ENCODE measurements at places on chromosomes 7 and 10. TPM values are rescaled to one million over a fixed set of nuclear protein-coding genes. Genes with fewer than 3 reads are reported as not detected.

GRCh38 chr7:96449094-96449493 lies 127.2 kb upstream of the SLC25A13 start:
- H3K4me1 ChIP-seq, result no peaks in the 10 kb centered on the region
- no peaks in the 10 kb centered on the region for H3K36me3 ChIP-seq
- H3K27ac ChIP-seq, result no peak overlapping the region
- H3K4me3 ChIP-seq, result no peak overlapping the region

DNA sequence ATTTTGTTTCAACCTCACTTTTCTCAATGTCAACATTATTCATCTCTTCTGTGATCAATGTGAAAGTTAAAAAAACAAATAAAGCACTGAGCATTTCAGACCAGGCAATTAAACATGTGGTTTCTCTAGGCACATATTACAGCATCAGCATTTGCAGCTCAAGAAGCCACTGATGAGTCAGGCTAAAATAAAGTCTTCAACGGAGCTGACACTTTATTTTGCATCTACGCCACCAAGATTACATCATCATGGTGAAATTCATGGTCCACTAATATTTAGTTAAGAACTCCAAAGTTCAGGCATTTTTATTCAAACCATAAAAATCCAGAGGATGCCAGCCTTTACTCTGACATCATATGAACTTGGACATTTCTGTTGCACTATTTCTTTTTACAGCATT lies 33.0 kb downstream of the MAGI2 start:
- H3K4me1 ChIP-seq, result no peaks in the 10 kb centered on the region
- no peak for DNase-seq
- no peak overlapping the region for H3K4me3 ChIP-seq
- no peaks in the 10 kb centered on the region for H3K27me3 ChIP-seq

DNA sequence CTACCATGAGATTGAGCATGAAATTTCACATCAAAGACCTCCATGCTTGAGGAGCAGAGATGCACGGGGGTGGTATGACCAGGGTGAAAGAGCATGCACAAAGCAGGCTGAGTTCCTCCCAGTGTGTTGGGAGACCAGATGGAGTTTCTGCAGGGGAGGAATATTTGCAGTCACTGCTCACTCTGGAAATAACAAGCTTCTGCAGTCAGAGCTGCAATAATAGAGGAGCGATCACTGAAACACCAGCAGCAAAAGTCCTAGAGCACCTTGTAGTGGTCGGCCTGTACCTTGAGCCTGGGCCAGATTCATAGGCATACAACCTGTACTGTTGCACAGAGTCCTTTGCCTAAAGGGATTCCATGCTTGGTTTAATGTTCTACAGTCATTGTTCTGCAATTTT lies 184.5 kb upstream of the SP8 start:
- H3K4me1 ChIP-seq, result no peaks in the 10 kb centered on the region
- DNase-seq, result no peak
- no peaks in the 10 kb centered on the region for H3K36me3 ChIP-seq
- H3K4me3 ChIP-seq, result no peak overlapping the region
- H3K27me3 ChIP-seq, result no peaks in the 10 kb centered on the region
- H3K27ac ChIP-seq, result no peak overlapping the region

Gene PALD1
- 2.8 TPM for total RNA-seq

Gene CARD11
- 0.39 TPM for total RNA-seq

- no peaks in the 10 kb centered on the region for H3K27me3 ChIP-seq
- H3K27ac ChIP-seq, result no peak overlapping the region
- no peak overlapping the region for H3K4me3 ChIP-seq
- H3K36me3 ChIP-seq, result no peaks in the 10 kb centered on the region
- DNase-seq, result no peak
These were observed 1077.3 kb downstream of the KCNMA1 start for GRCh38 chr10:76560338-76560737.

- H3K27ac ChIP-seq, result no peak overlapping the region
- DNase-seq, result no peak
- H3K36me3 ChIP-seq, result peaks cover 58% of the 10 kb centered on the region
- H3K27me3 ChIP-seq, result no peaks in the 10 kb centered on the region
- no peak overlapping the region for H3K4me3 ChIP-seq
These were observed 16.5 kb downstream of the FAM131B start for GRCh38 chr7:143346018-143346417.

GRCh38 chr10:118488710-118489497 lies 106.5 kb downstream of the PRLHR start:
- no peaks in the 10 kb centered on the region for H3K4me1 ChIP-seq
- DNase-seq, result no peak
- H3K36me3 ChIP-seq, result no peaks in the 10 kb centered on the region
- no peak overlapping the region for H3K4me3 ChIP-seq

DNA sequence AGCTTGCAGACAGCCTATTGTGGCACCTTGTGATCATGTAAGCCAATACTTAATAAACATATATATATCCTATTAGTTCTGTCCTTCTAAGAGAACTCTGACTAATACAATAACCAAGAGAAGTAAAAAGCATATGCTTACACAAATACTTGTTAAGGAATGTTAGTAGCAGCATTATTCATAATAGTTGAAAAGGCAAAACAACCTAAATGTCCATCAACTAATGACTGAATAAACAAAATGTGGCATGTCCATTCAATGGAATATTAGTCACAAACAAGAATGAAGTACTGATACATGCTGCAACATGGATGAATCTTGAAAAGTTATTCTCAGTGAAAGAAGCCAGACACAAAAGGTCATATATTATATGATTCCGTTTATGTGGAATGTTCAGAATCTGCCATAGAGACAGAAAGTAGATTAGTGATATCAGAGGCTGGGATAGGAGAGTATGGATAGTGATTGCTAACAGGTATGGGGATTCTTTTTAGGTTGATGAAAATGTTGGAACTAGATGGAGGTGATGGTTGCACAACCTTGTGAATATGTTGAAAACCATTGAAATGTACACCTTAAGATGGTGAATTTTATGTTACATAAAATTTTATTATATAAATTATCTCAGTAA lies 112.5 kb upstream of the UNC5B start:
- H3K36me3 ChIP-seq, result no peaks in the 10 kb centered on the region
- H3K27ac ChIP-seq, result no peak overlapping the region
- H3K27me3 ChIP-seq, result no peaks in the 10 kb centered on the region
- H3K4me1 ChIP-seq, result no peaks in the 10 kb centered on the region
- DNase-seq, result no peak

GRCh38 chr10:43903451-43903850 lies 254.8 kb upstream of the ZNF32 start:
- peaks cover 12% of the 10 kb centered on the region for H3K4me1 ChIP-seq
- DNase-seq, result no peak
- H3K4me3 ChIP-seq, result no peak overlapping the region
- no peak overlapping the region for H3K27ac ChIP-seq

DNA sequence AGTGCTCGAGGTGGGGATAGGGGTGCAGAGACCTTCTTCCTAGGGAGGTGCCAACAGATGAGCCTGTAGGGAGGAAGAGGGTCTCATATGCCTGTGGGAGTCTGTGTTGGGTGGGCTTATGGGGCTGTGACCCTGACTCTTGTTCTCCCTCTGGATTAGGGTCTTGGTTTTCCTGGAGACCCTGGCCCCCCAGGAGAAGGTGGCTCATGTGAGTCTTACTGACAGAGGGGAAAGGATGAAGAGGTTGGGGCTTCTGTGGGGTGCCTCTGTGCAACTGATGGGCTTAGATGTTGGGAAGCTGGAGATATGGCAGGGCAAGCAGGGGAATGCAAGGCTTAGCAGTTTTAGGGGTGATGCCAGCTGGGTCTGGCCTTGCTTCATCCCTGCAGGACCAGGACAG lies 20.2 kb upstream of the VOPP1 start:
- DNase-seq, result no peak
- peaks cover 4% of the 10 kb centered on the region for H3K4me1 ChIP-seq
- H3K27me3 ChIP-seq, result no peaks in the 10 kb centered on the region
- no peak overlapping the region for H3K27ac ChIP-seq

- H3K27me3 ChIP-seq, result no peaks in the 10 kb centered on the region
- no peak for DNase-seq
- no peak overlapping the region for H3K27ac ChIP-seq
- H3K4me3 ChIP-seq, result no peak overlapping the region
- H3K4me1 ChIP-seq, result no peaks in the 10 kb centered on the region
These were observed 13.2 kb upstream of the TRA2A start for GRCh38 chr7:23544913-23545354.

GRCh38 chr7:52944921-52945320 lies 90.5 kb upstream of the POM121L12 start:
- no peaks in the 10 kb centered on the region for H3K4me1 ChIP-seq
- H3K36me3 ChIP-seq, result no peaks in the 10 kb centered on the region
- DNase-seq, result no peak
- H3K27me3 ChIP-seq, result no peaks in the 10 kb centered on the region
- H3K4me3 ChIP-seq, result no peak overlapping the region

- no peaks in the 10 kb centered on the region for H3K36me3 ChIP-seq
- H3K27ac ChIP-seq, result no peak overlapping the region
- no peaks in the 10 kb centered on the region for H3K4me1 ChIP-seq
- no peak for DNase-seq
- no peak overlapping the region for H3K4me3 ChIP-seq
- H3K27me3 ChIP-seq, result no peaks in the 10 kb centered on the region
These were observed 548.0 kb downstream of the CCSER2 start for GRCh38 chr10:84876116-84876999.

- H3K4me1 ChIP-seq, result no peaks in the 10 kb centered on the region
- no peaks in the 10 kb centered on the region for H3K36me3 ChIP-seq
- H3K27ac ChIP-seq, result no peak overlapping the region
- no peaks in the 10 kb centered on the region for H3K27me3 ChIP-seq
- no peak for DNase-seq
- H3K4me3 ChIP-seq, result no peak overlapping the region
These were observed 372.4 kb downstream of the CCSER2 start for GRCh38 chr10:84700668-84701369.

DNA sequence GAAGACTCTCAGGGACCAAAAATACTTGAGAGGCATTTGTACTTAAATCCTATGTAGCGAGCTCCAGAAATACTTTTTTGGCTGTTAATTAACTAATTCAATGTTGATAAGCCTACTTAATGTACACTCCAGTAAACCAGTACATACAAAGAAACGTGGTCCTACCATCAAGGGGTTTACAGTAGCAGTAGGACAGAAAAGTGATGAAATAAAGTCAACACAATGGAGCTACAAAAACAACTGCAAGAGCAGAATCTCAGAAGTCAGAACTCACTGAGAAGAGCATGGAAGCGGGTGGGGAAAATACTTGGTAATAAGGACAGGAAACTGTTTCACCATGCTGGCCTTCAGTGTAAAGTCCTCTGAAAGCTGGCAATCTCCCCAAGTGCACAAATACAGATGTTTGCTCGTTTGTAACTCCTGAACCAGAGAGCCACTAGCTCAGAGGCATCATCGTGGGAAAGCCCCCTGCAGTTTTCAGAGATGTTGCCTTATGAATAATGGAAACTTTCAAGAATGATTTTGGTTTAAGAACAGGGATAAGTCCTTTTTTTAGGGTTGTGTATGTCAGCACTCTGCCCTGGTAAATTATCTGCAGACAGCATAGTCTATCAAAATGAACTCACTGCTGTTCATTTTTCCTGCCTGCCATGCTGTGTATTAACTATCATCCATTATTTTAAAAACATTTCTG lies 233.2 kb downstream of the SORCS1 start:
- no peaks in the 10 kb centered on the region for H3K27me3 ChIP-seq
- no peak overlapping the region for H3K4me3 ChIP-seq
- no peak for DNase-seq
- no peaks in the 10 kb centered on the region for H3K4me1 ChIP-seq
- H3K36me3 ChIP-seq, result no peaks in the 10 kb centered on the region

Gene MYL10
- not detected for total RNA-seq

Gene NUDT5
- total RNA-seq, result 4.8 TPM

DNA sequence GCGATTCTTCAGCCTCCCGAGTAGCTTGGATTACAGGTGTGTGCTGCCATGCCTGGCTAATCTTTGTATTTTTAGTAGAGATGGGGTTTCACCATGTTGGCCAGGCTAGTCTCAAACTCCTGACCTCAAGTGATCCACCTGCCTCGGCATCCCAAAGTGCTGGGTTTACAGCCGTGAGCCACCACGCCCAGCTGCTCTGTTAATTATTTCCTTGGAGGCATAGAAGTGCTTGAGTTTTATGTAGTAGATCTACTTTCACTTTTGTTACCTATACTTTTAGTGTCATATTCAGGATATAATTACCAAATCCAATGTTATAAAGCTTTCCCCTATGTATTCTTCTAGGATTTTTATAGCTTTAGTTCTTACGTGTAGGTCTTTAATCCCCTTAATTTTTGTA lies 1093.0 kb downstream of the GATA3 start:
- no peaks in the 10 kb centered on the region for H3K36me3 ChIP-seq
- DNase-seq, result no peak
- no peaks in the 10 kb centered on the region for H3K4me1 ChIP-seq
- H3K27me3 ChIP-seq, result no peaks in the 10 kb centered on the region
- H3K4me3 ChIP-seq, result no peak overlapping the region
- H3K27ac ChIP-seq, result no peak overlapping the region

- no peak for DNase-seq
- H3K36me3 ChIP-seq, result no peaks in the 10 kb centered on the region
- H3K27ac ChIP-seq, result no peak overlapping the region
- H3K27me3 ChIP-seq, result no peaks in the 10 kb centered on the region
- H3K4me3 ChIP-seq, result no peak overlapping the region
- peaks cover 6% of the 10 kb centered on the region for H3K4me1 ChIP-seq
These were observed 189.1 kb upstream of the PRSS1 start for GRCh38 chr7:142560166-142560565.

Gene FEZF1
- not detected for total RNA-seq

GRCh38 chr7:157139111-157139809 lies 534 bp downstream of the UBE3C start:
- H3K4me3 ChIP-seq, result peak overlapping the region; percentile 91
- no peaks in the 10 kb centered on the region for H3K27me3 ChIP-seq
- peak overlapping the region; percentile 89 for H3K27ac ChIP-seq
- peaks cover 4% of the 10 kb centered on the region for H3K36me3 ChIP-seq
- H3K4me1 ChIP-seq, result peaks cover 37% of the 10 kb centered on the region
- peak; percentile 81 for DNase-seq

DNA sequence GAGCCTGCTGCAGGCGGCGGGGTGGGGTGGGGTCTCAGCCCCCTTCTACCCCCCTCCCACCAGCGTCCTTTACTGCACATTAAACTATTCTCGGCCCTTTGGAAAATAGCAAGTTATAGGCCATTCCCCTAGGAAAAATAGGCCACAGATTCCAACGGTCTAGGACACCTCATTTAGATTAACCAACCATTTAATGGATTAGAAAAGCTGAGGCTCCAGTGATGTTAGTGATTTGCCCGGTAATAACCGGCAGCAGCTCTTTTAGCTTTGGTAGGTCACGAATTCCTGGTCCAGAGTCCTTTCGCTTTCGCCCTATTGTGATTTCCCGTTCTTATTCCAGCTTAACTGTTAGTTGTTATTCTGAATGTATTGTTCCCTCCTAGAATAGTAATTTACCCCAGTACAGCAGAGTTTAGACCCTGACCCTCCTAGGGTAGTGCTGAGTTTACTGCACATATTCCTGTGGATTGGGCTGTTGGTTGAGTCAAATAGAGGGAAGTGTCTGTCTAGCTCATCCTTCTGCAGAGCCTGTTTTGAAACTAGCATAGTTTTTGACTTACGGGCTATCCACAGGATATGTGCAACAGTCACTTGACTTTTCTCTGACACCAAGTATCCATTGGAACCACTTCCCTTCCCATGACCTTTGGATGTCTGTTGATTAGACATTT lies 754 bp downstream of the GSTO1 start:
- peaks cover 36% of the 10 kb centered on the region for H3K4me1 ChIP-seq
- peak overlapping the region; percentile 94 for H3K4me3 ChIP-seq
- DNase-seq, result no peak
- H3K36me3 ChIP-seq, result peaks cover 4% of the 10 kb centered on the region

All from psoas muscle (tissue), 8 donors.